ENCODE measurements at places on chromosomes 12 and 14.

DNA sequence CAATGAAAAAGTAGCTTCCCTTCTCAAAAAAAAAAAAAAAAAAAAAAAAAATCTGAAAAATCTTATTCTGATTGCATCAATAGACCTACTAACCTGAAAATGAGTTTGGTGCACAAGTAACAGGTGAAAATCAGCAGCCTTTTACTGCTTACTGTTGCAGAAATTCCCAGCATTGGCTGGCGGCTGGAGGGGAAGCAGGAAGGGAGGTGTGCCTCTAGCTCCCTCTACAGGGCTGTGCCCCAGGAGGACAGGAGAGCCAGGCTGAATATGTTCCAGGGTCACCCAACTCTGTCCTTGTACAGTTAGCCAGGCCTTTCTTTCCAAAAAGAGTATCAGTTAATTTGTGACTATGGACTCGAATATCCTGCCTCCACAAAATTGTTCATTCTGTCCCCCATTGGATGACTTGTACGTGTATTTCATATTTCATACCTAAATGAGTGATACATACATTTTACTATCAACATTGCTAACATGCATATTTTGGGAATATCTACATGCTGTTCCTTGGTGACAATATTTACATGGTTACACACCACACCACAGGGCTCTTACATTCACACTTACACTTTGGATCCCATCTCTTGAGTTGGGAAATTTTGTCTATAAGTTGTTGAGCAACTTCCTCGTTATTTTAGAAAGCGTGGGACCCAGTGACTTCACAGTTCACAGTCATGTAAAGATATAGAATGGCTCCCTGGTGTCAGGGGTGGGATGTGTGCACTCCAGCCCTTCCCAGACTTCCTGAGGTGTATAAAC lies 124.8 kb downstream of the SAMD4A start:
- peak; percentile 51 for DNase-seq

DNA sequence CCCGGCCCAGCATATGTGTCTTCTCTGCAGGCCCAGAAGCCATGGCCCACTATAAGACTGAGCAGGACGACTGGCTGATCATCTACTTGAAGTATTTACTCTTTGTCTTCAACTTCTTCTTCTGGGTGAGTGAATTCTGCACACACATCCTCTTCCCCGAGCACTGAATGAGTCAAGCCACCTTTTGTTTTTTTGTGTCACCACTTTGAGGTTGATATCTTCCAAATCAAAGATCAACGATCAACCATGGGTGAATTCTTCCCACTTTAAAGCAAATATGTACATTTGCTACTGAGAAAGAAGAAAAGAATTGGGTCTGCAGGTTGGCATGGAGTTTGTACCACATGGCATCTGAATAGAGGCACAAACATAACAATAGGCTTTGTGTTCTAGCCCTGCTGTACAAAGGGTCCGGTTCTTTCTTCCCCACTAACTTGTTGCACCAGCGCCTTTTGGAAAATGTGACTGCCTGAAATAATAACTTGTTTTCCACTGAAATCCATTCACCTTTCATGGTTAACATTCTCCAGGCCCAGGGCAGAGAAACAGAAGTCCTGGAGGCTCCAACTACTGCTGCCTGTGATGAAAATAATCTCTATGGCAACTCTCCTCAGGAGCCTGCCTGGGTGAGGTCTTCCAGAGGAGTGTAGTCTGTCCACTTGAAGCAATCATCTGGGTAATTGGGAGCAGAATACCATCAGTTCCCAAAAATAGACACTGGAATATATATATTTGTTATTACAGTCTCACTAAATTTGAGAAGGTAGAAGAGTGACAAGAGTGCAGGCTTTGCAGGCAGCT lies 27.6 kb downstream of the TSPAN11 start:
- no peak for DNase-seq

GRCh38 chr12:107111314-107111713 lies 18.0 kb upstream of the CRY1 start:
- DNase-seq: no peak

DNA sequence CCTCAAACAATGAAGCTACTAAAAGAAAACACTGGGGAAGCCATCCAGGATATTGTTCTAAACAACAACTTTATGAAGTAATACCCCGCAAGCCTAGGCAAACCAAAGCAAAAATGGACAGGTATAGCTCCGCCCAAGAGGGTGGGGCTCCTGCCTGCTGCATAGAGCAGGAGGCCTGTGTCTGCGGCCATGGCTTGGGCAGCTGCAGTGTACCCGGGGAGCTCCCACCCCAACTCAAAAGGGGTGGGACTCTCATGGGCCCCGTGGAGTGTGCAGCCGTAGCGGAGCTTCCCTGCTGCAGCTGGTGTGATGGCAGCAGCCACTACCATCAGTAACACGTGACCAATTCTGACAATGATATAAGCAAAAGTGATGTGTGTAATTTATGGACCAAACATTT lies 264.2 kb upstream of the KITLG start:
- no peak for DNase-seq

DNA sequence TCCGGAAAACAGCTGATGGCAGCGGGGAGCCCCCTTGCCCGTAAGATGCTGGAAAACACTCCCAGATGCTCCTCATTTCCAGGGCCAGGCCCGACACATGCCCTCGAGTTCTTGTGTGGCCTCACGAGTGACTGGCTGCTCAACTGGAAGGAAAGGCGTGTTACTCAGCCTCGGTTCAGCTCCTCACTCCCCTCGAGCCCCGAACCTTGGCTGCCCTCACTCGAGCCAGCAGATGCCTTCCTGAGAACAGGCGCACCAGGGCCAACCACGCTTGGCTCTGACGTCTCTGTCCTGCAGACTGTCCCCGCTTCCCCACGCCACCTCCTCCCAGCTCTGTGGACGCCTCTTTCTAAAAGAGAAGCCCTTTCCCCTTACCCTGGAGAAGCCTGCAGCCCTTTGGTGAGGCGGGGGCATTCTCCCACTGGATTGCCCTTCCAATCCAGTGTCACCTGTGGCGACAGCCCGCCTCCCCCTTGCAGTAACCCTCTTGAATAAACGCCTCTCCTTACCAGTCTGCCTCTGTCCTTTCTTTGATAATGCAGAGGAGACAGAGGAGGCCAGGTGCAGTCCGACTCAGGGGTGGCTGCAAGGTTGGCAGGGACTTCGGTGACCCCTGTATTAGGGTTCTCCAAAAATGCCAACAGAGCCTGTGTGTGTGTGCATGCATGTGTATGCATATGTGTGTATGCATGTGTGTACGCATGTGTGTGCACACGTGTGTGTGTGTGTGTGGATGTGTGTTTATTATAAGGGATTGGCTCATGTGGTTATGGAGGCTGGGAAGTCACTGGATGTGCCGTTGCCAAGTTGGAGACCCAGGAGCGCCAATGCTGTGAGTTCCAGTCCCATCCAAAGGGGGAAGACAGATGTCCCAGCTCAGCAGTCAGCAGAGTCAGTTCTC lies 166.3 kb downstream of the KIF26A start:
- DNase-seq: no peak

GRCh38 chr14:75333606-75334548 lies 55.2 kb downstream of the FOS start:
- no peak for DNase-seq

- DNase-seq: no peak
Measured at GRCh38 chr12:43349863-43350262, 202.1 kb downstream of the ADAMTS20 start.

DNA sequence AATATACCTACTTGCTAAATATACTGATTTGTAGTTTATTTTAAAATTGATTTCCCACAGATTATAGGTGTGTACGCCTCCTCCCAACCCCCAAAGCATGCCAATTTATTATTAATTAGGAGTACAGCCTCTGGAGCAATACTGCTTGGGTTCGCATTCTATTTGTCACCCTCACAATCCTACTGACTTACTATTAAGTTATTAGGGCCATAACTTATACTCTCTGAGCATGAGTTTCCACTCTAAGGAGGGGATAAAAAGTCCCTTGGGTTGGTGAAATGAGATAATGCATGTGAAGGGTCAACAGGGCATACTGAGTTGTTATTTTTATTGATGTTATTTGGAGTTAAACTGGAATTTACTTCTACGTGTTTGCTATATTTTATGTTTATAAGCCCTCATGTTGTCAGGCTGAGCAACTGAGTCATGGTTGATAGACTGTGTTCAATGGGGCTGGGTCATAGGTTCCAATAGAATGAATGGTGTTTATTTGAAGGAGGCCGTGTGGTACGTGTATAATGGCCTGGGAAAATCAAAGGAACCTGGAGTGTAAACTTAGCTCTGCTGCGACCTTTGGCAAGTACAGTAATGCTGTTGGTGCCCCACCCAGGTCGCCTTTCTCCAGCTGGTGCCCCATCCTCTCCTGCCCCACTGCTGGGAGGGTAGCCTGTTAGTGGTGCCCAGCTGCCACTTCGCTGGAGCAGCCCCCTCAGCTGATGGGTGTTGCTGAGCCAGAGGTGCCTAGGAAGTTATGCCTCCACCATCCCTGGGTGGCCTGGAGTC lies 99.3 kb upstream of the PTPRB start:
- no peak for DNase-seq

GRCh38 chr12:63085120-63085519 lies 65.9 kb downstream of the AVPR1A start:
- no peak for DNase-seq

DNA sequence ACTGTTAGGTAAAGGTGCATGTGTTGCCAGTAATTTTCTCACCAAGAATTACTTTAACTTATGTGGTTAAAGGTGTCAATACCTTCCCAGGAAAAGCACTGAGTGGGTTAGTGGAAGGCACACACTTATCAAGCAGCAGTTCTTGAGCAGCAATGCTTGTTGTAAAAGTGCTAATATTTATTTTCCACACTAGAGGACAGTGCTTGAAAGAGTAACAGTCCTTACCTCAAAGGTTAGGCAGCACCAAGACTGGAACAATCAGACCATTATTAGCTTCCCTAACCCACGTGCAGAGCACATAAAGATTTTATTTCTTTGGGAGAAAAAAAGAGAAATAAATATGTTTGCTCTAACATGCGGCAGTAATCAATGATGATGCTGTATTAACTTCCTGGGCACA lies 48.8 kb upstream of the KRR1 start:
- no peak for DNase-seq

DNA sequence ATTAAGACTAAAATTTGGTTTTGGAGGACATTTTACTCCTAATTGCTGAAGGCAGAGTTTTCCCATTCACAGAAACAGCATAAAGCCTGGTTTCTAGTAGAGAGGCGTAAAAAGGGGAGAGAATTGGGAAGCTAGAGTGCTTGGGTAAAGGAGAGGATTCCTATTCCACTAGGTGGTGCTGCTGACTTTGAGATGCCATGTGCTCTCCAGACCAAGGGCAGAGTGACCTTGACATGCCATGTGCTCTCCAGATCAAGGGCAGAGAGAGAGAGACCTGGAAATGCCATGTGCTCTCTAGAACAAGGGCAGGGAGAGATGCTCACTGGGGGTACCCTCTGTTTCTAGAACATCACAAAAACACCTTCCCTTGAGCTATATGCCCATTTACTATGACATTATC lies 176.2 kb upstream of the PDZRN4 start:
- DNase-seq: no peak

- peak; percentile 81 for DNase-seq
Measured at GRCh38 chr12:72017054-72017651, 78.5 kb downstream of the TPH2 start.

DNA sequence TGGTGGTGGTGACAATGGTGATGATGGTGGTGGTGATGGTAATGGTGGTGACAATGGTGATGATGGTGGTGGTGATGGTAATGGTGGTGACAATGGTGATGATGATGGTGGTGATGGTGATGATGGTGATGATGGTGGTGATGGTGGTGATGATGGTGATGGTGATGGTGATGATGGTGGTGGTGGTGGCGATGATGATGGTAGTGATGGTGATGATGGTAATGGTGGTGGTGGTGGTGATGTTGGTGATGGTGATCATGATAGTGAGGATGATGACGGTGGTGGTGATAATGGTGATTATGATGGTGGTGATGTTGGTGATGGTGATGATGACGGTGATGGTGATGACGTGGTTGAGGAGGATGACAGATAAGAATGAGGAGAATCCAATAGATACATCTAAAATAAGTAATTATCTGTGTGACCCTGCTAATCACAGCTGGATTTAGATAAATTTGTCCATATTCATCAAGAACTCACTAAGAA lies 170.7 kb upstream of the SFSWAP start:
- no peak for DNase-seq

DNA sequence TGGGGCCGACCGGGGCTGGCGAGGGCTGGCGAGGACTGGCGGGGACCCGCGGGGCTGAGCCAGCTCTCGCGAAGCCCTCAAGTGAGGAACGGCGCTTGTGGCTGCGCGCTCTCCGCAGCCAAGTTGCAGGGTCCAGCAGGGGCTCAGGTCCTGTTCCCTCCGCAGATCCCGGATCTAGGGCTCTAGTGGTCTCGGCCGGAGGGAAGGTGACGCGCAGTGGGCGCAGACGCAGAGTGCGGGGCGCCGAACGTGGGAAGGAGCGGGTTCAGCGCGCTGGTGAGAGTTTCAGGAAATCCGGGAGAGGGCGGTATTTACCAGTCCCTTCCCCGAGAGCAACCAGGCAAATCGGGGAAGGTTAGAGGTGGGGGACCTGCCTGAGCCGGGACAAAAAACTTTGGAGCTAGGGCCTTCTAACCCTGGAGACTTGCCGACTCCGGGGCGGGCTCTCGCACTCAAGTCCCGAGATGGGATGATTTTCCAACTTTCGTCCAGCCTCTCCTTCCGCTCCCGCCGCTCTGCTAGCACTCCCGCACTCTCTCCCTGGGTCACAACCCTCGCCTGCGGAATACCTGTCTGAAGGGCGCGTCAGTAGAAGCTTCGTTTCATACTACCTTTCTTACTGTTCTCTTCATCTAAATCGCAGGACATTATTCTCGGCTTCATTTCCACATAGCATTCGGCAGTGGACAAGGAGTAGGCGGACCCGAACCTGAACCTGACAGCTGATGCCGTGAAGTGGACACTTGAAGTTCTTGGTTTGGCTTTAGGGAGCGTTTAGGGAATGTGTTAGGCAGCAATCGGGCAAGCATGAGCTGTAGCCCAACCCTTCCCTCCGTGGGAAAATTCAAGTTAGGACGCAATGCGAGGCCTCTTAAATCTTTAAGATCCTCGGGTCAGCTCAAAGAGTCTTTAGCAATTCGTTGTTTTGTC lies 13.6 kb upstream of the PAX9 start:
- peak; percentile 80 for DNase-seq

GRCh38 chr12:41962171-41962572 lies 182.5 kb downstream of the GXYLT1 start:
- no peak for DNase-seq

DNA sequence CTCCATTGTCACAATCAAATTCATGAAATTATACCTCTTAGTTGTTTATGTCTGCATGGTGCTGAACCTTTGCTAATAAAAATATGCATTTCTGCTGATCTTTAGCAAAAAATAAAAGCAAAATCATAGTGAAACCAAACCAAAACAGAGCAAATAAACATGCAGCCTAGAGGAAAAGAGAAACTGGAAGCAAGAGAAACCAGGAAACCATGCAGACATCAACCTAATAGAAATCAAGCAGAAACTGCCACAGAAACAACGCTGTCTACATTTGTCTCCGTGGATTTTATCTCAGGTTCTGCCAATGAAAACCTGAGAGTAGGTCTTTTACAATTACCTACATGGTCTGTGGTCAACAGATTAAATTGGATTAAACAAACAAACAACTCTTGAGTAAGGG lies 173.7 kb downstream of the SYT10 start:
- DNase-seq: no peak

GRCh38 chr12:18703911-18704310 lies 33.9 kb downstream of the PLCZ1 start:
- no peak for DNase-seq

Measured in NCI-H748 treated with DMSO at 0.1 percent for 48 hours (cell line).